ENCODE measurements at places on chromosomes 2 and 18.

GRCh38 chr2:236162031-236162845, 5.9 kb downstream of the GBX2 start:
- no peak for DNase-seq

DNA sequence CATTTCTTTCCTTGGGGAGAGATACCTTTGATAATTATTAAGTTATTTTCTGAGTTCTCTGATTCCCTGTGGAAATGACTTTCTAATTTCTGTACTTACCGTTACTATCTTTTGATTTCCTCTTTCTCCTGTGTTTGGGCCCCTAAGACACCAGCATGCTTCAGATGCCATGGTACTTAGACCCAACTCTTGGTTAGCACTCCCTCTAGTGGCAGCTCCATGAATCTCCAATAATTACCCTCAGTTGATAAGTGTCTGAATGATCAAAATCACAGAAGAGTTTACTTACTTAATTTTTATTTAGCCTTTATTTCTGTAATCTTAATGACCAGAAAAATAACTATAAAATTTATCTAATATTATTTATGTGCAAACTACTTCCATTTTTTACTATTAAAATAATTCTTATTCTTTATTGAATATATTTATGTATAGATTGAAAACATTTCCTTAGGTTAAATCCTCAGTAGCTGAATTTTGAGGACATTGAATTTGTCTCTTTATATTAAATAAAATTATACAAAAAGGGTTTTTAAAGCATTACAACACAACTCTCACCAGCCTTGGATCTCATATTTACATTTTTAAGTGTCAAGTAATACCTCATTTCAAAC, 300.4 kb downstream of the KCNS3 start:
- peak; percentile 37 for DNase-seq

DNA sequence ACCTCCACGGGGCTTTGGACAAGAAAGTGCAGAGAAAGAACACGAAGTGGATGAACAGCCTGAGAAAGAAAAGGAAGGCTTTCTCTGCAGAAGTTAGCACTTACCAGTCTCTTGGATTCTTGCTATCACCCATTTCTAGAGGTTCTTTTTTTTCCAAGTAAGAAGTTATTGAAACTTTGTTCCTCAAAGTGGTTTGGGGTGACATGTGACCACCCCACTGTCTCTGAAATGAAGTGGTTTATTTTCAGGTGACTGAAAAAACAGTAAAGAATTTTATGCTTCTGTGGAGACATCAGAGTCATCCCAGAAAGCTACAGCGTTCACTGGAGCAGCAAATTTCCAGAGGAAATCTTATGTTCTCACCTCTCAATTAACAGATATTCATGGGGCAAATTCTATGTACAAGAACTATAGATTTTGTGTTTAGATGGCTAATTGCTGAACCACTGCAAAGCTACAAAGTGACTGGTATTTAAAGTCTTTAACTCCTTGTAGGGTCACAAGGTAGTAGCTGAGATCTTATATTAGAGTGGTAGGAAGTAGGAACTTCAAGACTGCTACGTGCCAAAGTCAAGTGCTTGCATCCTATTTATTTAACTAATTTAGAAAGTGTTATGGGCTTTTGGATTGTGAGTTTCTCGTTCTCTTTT, 267.5 kb downstream of the TGIF1 start:
- DNase-seq = no peak

GRCh38 chr2:74250189-74250631, 51.8 kb downstream of the MTHFD2 start:
- DNase-seq = peak; percentile 66

Data from CD4-positive, alpha-beta T cell treated with Interferon alpha-2 for 1 hour (primary cell).